Stimulated activated naive CD4-positive, alpha-beta T cell (primary cell): ENCODE measurements at places on chromosomes 2 and 18.

DNA sequence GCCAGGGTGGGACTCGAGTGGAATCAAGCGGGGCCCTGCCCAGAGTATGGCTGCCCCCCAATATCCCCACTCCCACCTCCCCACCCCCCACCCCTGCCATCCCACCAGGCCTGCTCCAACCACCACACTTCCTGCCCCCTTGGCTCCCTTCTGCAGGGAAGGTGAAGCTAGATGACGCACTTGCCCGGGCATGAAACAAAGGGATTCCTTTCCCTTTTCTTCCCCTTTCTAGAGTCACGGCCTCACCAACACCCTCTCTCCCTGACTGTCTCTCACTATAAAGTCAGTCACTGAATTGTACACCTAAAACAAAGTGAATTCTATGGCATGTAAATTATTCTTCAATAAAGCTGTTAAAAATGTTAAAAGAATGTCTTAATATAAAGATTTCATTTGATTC, 16.0 kb downstream of the ZBTB7C start:
- no peak for DNase-seq

GRCh38 chr2:12124790-12125189, 378.4 kb downstream of the LPIN1 start:
- no peak for DNase-seq

DNA sequence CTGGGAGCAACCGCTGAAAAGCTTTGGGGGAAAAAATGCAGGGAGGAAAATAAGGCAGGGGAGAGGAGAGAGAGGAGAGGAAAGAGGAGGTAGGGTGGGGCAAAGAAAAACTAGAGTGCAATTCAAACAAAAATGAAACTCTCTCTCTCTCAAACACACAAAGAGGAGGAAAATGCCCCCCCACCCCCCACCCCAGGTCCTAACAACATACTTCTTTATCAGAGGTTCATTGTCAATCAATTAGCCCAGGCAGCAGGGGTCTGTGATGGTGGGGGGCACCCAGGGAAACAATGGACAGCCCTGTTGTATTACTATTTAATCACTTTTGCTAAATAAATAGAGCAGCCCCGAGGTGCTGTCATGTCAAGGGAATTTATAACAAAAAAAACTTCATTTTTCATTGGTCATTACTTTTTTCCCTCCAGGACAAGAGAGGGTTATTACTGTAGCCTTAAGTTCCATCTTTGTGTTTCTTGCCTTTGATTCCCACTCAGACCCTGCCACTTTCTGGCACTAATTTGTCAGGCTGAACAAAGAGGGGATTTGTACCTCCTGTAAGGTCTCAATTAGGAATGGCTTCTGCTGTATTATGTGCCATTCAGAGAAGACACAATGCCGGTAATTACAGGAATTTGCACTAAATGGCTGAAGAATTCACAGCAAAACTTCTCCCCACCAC, 55.0 kb downstream of the PLEKHM3 start:
- DNase-seq = no peak

DNA sequence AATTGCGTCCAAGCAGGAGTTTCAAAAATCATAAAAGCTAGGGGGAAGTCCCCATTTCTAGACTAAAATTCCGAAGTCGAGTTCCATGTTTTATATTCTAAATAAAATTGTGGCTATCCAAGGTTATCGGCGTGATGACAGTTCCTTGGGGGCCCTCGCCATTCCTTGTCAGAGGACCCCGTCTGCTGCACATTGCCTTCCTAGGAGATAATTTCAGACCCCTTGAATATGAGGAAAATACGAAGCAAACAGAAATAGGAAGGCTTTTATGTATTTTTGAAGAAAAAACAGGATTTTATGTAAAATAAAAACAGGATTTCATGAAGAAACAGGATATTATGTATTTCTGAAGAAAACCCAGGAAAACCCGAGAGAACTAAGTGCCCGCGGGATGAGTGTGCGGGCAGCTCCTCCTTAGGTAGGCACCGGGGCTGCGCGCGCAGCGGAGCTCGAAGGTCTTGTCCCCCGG, 465 bp upstream of the PLEKHA3 start:
- no peak for DNase-seq

DNA sequence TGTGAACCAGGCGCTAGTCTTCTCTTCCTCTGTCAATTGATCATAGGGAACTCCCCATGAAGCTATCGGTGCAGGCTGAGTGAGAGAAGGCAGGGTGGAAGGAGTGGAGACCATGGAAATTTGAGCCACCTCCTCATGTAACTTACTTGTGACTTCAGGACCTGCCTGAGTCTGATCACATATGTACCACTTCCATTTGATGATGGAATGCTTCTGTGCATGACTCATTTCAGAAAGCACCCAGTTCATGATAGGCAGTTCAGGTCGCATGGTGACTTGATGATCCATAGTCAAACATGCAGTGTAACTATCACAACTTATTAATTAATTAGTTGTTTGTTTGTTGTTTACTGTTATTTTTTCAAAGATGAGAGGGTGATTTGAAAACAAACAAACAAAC, 1296.7 kb downstream of the SUCLG1 start:
- DNase-seq = no peak
